Germinal center (tissue), 1 donor: ENCODE measurements at places on chromosomes 11 and 22.

GRCh38 chr11:68610452-68611116 lies 73.8 kb upstream of the GAL start:
- DNase-seq, result no peak

GRCh38 chr11:126214841-126215240 lies 3.3 kb downstream of the FAM118B start:
- no peak for DNase-seq

DNA sequence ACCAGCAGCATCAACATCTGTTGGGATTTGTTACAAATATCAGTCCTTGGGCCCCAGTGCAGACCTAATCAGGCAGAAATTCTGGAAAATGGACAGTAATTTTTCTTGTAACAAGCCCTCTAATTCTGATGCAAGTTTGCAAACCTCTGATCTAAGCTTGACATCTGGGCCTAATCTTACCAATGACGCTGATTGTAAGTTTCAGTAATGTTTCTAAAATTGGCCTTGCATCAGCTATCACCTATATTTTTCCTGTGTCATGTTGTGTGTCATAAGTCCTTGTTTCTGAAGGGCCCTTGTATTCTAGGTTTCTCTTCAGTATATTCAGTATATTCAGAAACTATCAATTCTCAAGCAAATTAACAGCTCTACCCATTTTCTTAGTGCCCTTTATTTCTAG lies 36.4 kb downstream of the ZNF215 start:
- DNase-seq, result no peak

DNA sequence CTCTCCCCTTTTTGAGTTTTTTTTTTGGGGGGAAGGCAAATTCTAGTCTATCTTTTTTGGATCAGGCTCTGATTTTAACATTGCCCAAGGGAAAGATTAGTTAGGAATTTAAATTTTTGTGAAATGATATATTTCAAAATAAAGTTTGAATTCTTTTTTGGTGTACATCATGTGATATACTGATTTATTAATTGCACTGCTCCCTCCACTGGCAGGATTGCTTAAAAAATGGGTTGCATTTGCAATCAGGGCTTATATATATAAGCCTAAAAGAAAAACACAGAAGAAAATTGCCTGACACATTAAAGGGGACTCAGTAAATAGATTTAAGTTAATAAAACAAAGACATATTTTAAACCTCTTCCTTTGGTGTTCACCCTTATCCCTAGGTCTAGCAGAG lies 1.2 kb downstream of the DYNC2H1 start:
- peak; percentile 3 for DNase-seq

GRCh38 chr11:78961247-78961646 lies 386.6 kb upstream of the NARS2 start:
- no peak for DNase-seq

DNA sequence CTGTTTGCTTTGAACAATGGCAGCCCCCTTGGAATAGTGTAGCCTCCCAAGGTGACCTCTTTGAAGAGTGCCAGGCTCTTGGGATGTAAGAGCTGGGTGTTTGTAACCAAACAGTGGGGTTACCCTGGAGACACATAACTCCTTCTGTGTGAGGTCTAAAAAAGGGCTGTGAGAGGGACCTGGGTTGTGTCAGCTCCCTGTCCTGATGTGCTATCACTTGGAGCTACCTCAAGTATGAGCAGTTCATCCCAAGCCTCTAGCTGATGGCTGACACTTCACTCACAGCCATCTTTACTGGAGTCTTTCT lies 40.2 kb downstream of the TSPAN18 start:
- DNase-seq, result no peak

DNA sequence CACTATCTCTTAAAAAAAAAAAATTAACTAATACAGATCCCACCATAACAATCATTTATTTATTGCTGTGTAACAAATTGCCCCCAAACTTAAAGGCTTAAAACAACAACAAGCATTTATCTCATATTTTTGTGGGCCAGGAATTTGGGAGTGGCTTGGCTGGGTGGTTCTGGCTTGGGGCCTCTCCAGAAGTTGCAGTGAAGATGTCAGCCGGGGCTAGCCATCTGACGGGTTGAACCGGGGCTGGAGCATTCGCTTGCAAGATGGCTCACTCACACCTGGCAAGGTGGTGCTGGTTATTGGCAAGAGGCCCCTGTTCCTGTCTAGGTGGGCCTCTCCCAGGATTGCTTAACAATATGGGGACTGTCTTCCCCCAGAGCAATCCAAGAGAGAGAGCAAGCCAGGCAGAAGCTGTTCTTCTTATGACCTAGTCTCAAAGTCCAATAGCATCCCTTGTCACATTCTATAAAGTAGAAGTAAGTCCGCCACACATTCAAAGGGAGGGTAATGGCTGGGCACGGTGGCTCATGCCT lies 29.5 kb downstream of the ACO2 start:
- no peak for DNase-seq

- DNase-seq, result no peak
These were observed 17.1 kb upstream of the EFCAB6 start for GRCh38 chr22:43828998-43829782.

DNA sequence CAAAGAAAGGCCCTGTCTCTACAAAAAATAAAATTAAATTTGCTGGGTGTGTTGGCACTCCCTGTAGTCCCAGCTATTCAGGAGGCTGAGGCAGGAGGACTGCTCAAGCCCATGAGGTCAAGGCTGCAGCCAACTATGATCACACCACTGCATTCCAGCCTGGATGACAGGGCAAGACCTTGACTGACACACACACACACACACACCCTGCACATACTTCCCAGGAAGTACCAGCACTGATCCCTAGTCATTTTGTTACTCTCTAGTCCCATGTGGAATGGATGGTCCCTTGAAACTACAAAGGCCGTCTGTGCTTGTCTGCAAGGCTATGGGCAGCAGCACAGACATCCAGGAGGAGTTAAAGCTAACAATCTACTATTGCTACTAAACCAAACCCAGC lies 59.7 kb upstream of the CYP2D6 start:
- DNase-seq, result no peak

DNA sequence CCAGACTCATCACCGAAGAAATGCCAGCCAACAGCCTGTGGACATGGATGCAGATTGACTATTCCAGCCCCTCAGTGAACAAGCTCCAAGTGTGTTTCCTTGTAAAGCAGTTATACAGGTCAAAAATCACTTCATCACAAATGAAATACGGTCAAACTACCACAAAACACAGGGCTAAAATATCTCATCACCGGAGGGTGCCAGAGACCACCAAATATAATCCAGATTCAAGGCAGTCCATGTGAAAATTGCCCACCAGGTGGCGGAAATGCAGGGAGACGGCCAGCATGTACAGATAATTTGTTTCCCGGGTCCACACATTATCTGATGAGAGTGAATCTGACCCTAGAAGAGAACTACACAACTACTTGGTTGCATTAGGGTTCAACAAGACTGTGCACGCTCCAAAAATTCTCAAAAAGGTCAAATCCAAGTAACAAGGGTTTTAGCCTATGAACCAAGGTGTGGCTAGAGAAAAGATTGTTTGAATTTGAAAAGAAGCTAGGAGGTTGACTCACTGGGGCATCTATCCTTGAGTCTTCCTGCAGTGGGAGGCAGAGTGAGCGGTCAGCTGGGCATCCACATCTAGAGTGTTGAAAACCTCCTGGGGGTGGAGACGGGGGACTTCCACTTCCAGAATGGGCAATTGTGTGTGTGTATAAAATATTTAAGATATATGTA lies 71.7 kb downstream of the IGLL5 start:
- peak; percentile 74 for DNase-seq

- no peak for DNase-seq
These were observed 154.7 kb downstream of the C11orf91 start for GRCh38 chr11:33545931-33546330.

DNA sequence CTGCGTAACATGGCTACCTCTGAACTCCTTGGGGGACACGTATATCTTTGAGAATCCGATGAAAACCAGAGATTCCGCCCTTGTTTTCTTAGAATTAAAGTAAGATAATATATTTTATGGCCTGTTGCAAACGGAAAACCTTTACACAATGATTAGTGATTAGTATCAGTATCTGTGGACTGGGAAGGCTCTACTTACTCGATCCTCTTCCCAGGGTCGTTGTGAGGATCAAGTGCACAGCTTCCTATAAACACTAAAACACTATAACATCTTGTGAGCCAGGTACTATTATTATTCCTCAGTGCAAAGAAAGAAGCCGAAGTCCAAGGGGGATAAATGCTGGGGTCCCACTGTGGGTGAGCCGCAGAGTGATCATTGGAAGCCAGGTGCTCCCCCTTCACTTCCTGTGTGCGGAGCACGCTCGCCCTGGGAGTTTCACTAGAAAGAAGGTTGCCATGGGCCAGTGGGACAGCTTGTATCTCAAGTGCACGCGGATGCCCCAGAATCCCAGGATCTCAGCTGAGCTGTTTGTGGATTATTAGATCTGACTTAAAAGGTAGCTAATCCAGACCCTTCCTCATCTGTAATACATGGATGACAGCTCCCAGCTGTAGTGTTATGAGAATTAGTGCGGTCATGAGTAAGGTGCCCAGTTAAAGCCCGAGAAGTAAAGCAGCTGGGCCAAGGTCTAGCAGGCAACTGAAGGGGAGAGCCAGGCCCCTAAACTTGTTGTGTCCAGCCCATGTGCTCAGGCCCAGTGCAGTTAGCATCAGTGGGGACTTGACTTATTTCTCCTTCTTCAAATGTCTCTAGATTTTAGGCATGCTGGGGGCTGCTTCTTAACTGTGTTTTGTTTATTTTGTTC lies 839 bp downstream of the CBY1 start:
- peak; percentile 48 for DNase-seq

DNA sequence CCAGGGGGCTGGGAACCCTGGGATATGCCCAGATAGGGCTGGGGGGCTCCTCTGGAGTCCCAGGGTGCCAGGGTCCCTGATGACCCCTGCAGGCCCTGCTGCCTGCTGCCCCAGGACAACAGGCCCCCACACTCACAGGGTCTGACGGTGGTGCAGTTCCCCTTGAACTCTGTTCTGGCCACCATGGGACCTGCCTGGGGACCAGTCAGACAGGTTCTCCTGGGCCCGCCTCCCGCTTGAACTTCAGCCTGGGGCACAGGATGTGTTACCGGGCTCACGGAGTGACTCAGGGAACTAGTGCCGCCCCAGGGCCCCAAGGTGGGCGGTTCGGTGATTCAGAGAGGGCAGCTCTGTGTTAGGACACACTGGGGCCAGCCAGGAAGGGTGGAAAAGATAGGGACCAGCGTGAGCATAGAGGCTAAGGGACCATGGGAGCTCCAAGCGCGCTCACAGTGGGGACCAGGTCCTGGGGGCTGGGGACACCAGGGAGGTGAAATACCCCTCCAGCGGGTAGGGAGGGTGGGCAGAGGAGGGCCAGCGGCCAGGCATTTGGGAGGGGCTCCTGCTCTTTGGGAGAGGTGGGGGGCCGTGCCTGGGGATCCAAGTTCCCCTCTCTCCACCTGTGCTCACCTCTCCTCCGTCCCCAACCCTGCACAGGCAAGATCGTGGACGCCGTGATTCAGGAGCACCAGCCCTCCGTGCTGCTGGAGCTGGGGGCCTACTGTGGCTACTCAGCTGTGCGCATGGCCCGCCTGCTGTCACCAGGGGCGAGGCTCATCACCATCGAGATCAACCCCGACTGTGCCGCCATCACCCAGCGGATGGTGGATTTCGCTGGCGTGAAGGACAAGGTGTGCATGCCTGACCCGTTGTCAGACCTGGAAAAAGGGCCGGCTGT lies 21.5 kb upstream of the TXNRD2 start:
- DNase-seq, result no peak

GRCh38 chr11:119745776-119746535 lies 17.0 kb upstream of the NECTIN1 start:
- DNase-seq, result no peak

DNA sequence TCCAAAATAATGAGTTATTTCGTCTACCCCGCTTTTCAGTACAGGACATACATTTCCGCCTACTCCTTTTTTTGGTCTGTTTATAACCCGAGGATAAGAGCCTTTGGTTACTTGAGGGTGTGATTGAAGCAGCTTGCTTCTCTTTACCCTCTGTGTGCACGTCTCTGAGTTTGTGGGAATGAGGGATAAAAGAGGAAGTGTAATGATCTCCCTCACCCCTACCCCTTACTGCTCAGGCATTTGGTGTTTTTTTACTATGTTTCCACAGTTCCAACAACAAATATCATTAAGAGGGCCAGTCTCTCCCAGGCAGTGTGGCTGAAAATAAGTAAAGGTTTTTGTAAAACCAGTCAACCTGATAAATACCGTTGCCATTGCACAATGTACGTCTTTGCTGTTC lies 83.2 kb upstream of the GAL start:
- no peak for DNase-seq

DNA sequence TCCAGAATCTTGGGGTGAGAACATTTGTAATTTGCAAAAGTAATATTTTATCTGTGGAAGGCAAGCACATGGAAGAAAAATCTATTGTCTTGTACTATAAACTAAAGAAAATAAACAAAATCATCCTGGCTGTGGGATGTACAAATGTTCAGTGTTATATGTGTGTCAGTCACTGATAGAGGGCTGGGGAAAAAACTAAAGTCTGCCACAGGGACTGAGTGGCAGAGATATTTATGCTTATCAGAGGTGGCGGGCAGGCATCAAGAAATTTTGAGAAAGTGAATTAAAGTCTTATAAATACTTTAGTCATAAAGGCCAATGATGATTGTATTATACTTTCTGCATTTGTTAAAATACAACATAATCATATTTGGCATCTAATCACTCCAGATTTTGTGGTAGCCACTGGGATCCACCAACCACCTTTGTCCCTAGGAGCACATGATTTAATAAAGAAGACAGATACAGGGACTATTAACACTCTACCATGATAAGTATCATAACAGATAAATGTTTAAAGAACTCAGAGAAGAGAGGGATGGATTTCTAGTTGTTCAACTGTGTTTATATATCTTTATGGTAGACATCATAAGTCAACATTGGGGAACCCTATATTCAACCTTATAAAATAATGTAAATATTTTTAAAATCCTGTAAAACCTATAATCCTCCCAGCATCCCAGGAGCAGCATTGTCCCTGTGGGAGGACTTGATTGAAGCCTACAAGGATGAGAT lies 2.6 kb upstream of the ENDOD1 start:
- DNase-seq, result no peak
